Right renal pelvis (tissue), 4 donors: ENCODE measurements at places on chromosomes 12 and 14. TPM values are rescaled to one million over a fixed set of nuclear protein-coding genes. Genes with fewer than 3 reads are reported as not detected.
A peak's percentile ranks its signal among the peaks of the same experiment; 100 is the strongest.

- no peak for DNase-seq
These were observed 4.4 kb downstream of the IPO8 start for GRCh38 chr12:30691122-30691879.

GRCh38 chr12:124167141-124167540, 127.8 kb upstream of the RFLNA start:
- DNase-seq, result no peak

GRCh38 chr12:51188359-51189051, 15.6 kb upstream of the TFCP2 start:
- DNase-seq, result no peak

DNA sequence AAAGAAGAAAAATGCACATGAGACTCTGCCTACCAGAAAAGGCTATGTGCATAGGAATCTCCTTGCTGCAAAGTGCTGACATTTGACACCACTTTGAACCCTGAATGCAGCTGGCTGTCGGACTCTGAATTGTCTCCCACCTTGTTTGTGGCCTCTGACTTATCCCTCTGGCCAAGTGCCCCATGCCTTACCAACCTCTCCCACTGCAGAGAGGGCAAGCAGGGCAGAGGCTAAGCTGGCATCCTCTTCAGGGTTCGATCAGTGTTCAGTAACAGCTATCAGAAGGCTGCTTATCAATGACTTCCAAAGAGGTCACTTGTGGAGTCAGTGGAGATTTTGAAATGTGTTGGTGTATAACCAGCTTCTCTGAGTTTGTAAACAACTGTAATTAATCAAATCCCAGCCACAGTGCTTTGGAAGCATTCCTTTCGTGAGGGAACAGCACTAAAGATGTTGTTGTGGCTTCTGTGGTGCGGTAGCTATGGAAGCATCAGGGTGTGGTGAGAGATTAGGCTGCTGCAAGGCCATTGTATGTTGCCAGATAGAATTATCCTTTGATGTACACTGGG, 22.6 kb upstream of the BMP4 start:
- no peak for DNase-seq

Gene KRT73
- not detected for polyA plus RNA-seq

- no peak for DNase-seq
These were observed 241.7 kb downstream of the ZFP36L1 start for GRCh38 chr14:68551045-68551683.

DNA sequence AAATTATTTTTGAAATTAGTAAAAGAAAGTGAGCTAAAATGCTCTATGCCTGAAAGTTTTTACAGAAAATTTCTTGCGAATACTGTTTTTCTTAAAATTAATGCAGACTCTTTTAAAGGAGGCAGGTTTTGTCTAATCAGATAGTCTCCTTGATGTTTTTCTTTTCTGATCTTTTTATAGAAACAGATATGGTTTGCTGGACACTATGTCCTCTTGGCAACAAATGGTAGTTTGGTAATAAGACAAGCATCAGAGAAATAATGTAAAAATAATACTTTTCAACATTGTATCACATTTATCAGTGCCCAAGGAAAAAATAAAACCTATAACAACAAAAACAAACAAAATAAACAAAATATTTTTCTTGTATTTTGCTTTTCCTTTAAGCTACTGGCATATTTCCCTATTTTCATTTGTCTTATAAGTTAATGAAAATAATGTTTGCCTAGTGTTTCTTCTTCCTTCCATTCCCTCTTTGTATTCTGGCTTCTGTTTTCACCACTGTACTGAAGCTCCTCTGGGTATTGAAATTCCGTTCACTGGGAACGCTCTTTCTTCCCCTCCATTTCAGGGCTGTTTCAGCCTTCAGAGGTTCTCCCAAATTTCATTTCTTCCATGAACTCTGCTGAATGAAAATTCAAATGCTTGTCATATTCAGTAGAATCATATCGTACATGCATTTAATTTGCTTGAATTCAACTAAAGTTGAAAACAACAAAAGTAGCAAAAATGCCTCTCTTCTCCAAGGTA, 115.3 kb downstream of the TRMT5 start:
- DNase-seq, result no peak

DNA sequence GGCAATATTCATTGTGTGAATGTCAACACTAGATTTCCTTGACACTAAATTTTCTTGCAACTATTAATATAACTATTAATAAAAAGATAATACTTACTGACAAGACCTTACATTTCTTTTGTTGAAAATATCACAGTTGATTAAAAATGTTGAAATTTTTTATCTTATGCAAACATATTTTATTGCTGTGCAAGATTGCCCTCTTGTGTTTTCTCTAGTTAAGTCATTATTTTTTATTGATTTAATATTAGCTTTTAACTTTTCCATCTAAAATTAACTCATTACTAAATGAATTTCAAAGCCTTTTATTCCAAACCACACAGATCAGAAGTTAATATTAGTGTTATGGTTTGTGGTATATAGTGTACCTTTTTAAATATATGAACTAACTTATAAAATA, 11.7 kb upstream of the NAA30 start:
- DNase-seq, result no peak

Gene CAPZA3
- polyA plus RNA-seq, result 0.16 TPM

Gene RNASE7
- 0.91 TPM for polyA plus RNA-seq

Gene CCDC196
- polyA plus RNA-seq, result 0.23 TPM

- no peak for DNase-seq
These were observed 153.8 kb downstream of the MED13L start for GRCh38 chr12:116123451-116124258.

Gene KLRC3
- polyA plus RNA-seq, result not detected

Gene LRP1
- 66.1 TPM for polyA plus RNA-seq

- DNase-seq, result no peak
These were observed 81.5 kb downstream of the BHLHE41 start for GRCh38 chr12:26043135-26044006.

Gene DCN
- polyA plus RNA-seq, result 669 TPM

DNA sequence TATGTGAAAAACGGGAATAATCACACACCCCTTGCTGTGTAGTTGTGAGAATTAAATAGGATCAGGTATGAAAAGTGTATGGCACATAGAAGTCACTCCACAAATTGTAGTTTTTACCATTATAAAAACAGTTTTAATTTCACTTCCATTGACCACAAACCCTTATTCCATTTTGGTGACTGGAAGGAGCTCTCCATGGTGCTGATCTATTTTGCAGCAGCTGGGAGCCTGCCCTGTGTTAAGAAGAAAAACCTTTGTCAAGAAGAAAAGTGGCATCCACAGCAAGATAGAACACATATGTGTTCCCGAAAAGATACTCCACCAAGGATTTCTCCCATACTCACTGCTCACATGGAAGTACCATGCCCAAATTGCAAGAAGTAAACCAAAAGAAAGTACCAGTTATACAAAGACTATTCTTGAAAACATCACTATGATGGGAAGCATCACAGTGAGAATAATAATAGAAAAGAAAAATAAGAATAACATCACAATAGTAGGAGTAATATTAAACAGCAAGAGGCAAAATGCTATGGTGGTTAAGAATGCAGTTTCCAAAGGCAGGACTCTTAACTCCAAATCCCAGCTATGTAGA, 58.7 kb downstream of the TUNAR start:
- DNase-seq, result peak; percentile 34

DNA sequence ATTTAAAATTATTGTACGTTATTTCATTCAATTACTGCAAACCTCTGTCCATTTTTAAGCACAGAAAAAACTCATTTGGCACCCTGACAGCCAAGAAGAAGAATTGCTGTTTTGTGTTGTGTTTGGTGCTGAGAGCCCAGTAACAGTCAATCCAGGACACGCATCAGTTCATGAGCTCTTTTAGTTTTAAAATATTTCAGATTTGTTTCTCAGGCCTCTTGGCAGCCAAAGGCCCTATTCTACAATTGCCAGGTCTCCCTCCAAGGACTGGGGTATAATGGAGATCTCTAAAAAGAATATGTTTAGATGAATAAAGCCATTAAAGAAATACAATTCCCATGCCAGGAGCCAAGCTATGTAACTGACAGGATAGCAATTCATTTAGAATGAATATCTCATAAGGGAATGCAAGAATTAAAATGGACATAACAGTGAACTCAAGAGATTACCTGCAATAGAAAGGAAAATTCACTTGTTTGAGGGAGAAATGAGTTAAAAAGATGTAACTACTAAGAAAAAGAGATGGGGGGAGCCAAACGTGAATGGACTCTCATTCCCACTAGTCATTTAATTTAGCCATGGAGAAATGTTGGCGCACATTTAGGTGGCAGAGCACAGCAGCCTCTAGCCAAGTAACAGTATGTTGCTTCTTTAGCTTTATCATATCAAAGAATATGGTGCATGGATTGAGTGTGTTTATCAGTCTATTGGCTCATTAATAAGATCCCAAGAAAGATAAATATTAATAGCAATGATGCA, 140.6 kb upstream of the PELI2 start:
- no peak for DNase-seq

- no peak for DNase-seq
These were observed 58.2 kb downstream of the ESR2 start for GRCh38 chr14:64235652-64236640.

Gene WDHD1
- polyA plus RNA-seq, result 19.9 TPM

Gene AMIGO2
- polyA plus RNA-seq, result 44.4 TPM

DNA sequence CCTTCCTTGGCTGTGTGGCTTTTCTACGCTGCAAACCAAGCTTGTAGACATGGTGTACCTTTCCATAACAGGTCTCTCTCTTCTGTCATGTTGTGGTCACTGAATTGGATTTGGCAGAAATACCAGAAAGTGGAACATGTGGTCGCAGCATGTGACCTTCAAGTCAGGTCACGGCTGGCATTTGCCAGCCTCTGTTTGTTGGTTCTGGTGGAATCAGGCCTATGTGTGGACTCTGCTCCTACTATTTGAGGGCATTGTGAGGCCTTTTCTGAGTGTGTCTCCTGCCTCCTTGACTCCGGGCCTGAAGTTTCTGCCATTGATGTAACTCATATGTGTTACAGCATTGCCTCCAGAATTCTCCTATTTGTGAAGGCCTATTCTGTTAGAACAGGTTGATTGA, 116.7 kb downstream of the CACNA1C start:
- no peak for DNase-seq

Gene UNC79
- 0.99 TPM for polyA plus RNA-seq

DNA sequence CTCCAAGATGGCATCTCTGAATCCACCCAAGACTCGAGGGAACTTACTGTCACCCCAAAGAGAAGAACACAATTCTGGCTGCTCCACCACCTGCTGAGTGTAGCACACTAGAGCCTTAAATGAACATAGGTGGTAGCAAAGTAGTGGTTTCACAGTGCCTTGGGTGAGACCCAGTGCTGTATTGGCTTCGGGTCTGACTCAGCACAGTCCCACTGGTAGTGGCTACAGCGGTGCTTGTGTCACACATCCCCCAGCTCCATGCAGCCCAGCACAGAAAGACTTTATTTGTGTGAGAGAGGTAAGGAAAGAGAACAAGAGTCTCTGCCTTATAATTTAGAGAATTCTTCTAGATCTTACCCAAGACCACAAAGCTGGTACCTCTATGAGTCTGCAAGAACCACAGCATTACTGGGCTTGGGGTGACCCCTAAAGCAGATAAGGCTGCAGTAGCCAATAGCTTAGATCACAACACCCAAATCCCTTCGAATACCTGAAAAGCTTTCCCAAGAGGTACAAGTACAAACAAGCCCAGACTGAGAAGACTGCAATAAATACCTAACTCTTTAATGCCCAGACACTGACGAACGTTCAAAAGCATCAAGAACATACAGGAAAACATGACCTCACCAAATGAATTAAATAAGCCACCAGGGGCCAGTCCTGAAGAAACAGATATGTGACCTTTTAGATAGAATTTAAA, 83.3 kb upstream of the SLC38A4 start:
- DNase-seq, result no peak

GRCh38 chr14:77044783-77045237, 16.3 kb upstream of the IRF2BPL start:
- no peak for DNase-seq

- no peak for DNase-seq
These were observed 271.6 kb upstream of the PLEKHG7 start for GRCh38 chr12:92431146-92431545.

- DNase-seq, result no peak
These were observed 48.6 kb downstream of the PCNX1 start for GRCh38 chr14:70955543-70956480.

Gene TSPAN19
- 0.94 TPM for polyA plus RNA-seq

Gene FAM181A
- not detected for polyA plus RNA-seq

GRCh38 chr12:106109168-106109910, 29.4 kb downstream of the NUAK1 start:
- DNase-seq, result no peak

GRCh38 chr12:27970401-27971120, 2.0 kb downstream of the PTHLH start:
- DNase-seq, result peak; percentile 14

DNA sequence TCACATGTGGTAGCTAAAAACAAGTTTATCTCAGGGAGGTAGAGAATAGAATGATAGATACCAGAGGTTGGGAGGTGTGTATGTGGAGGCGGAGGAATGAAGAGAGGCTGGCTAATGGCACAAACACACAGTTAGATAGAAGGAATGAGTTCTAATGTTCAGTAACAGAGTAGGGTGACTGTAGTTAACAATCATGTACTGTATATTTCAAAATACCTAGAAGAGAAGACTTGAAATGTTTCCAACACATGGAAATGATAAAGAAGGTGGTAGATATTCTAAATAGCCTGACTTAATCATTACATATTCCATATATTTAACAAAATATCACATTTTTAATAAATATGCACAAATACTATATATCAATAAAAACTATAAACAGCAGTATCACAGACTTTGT, 8.9 kb upstream of the IFNG-AS1 start:
- DNase-seq, result no peak

GRCh38 chr14:105904379-105904778, 378.0 kb downstream of the TMEM121 start:
- no peak for DNase-seq

Gene TMCC3
- 49.5 TPM for polyA plus RNA-seq

Gene PTCSC3
- polyA plus RNA-seq, result not detected

GRCh38 chr12:107600581-107601144, 84.9 kb upstream of the PWP1 start:
- no peak for DNase-seq

- DNase-seq, result no peak
These were observed 6.2 kb upstream of the DHRS2 start for GRCh38 chr14:23629832-23630396.

Gene PTHLH
- 0.91 TPM for polyA plus RNA-seq

DNA sequence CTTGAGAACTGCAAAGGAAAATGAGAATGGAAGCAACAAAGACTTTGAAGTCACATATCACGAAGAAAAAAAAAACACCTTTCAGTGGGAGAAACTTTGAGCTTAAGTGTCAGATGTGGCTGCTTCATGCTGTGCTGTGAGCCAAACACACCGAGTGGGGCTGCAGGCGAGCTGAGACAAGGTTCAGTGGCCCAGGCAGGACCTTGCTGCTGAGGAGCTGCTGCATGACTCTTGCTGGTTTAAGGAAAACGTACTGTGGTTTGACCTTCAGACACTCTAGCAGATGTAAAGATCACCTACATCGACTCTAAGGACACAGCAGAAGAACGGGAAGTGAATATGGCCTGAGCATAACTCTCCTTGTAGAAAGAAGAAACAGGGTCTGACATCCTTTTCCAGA, 118.1 kb upstream of the OR4E1 start:
- DNase-seq, result no peak
